ELF-1 (cell line): ENCODE measurements at places on chromosomes 4 and X.

- no peak for DNase-seq
Observed at GRCh38 chrX:153870791-153871360, 15.1 kb downstream of the L1CAM start.

- peak; percentile 62 for DNase-seq
Observed at GRCh38 chr4:157221895-157222770, 1.6 kb downstream of the GRIA2 start.

- no peak for DNase-seq
Observed at GRCh38 chr4:38067499-38067898, 107.3 kb downstream of the PTTG2 start.

GRCh38 chrX:50152456-50152855, 48.4 kb downstream of the AKAP4 start:
- DNase-seq: no peak

DNA sequence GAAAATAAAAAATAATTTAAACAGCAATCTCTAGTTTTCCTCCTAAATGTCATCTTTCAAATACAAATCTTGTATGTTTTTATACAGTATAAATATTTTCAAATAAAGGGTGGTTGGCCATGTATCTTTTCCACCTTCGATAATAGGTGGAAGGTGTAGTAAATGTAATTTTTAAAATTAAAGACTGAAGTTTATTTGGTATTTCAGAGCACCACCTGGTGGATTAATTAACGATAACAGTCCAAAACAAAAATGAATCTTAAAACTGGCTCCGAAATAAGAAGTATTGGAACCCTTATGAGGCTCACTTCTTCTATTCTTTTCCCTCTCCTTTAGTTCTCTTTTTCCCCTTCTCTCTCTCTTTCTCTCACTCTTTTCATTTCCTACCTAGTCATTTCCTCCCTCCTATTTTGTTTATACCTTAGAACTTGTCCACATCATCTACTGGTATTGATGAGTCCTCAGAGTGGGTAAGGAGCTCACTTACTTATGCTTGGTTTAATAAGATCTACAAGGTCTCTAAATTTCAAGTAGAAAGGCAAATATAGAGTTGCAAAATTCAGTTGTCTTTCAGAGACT, 82.9 kb upstream of the EXOC1L start:
- no peak for DNase-seq

DNA sequence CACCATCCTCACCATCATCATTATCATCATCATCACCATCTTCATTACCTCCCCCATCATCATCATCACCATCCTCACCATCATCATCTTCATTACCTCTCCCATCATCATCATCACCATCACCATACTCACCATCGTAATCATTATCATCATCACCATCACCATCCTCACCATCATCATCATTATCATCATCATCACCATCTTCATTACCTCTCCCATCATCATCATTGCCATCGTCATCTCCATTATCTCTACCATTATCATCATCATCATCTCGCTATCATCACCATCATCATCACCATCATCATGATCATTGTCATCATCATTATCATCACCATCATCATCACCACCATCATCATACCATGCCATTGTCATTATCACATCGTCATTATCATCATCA, 362.9 kb downstream of the DHRSX start:
- DNase-seq: no peak

DNA sequence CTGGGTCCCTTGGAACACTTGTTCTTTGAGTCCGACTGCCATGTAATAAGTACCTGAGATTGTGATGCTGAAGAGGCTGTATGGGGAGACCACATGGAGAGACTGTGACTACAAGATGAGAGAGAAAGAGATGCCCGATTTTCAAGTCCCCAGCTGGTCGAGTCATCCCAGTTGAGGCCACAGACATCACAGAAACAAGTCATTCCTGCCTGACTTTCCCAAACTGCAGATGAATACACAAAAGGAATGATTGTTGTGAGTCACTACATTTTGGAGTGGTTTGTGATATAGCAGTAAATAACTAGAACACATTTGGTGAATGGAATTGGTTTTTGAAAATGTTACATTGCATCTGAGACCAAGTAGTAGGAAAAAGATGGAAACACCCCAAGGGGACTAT, 9.0 kb upstream of the YIPF7 start:
- DNase-seq: no peak

DNA sequence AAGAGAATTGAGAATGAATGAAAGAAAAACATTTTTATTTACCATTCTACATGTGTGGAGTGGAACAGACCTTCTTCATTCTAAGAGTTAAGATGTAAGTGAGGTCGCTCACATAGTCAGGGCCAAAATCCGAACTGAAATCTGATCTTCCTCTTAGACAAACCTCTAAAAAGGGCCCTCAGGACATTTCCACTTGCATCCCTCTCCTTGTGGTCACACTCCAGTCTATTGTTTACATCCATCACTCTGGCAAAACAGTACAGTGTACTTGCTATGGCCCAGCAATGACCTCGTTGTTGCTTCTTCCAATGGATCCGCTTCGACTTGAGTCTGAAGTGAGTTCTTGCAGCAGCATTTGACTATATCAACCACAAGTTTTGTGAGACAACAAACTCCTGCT, 54.2 kb downstream of the MOSPD2 start:
- DNase-seq: peak; percentile 49

DNA sequence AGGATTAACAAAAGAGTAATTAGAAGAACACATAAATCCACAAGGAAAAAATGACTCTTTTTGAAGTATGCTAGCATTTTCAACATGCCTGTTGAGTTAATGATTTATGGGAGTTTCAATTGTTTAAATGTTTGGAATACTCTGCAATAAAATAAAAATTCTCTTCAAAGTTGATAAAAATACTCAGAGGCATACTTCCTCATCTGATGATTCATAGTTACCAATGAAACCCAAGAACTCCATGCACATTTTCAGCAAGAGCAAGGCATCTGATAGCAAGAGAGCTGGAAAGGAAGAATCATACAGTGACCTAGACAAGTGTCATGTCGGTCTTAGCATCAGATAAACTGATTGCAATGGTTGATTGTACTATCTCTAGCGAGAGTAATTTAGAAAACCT, 443.7 kb upstream of the ATOH1 start:
- no peak for DNase-seq

DNA sequence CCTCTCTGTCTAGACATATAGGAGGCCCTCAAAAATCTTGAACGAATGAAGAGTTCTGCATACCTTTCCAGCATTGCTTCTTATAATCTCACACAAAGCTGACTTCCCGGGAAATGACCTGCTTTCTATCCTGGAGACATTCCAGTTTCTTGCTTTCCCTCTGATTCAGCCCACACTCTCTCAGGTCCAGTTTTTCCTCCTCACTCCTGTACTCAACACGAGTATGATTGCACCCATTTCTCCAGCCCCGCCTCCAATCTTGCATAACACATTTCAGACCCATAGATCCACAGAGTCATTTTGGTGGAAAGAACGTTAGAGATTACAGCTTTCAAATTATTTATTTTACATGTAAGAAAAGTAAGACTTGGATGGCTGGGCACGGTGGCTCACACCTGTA, 127.5 kb upstream of the TLR3 start:
- no peak for DNase-seq

- DNase-seq: peak; percentile 7
Observed at GRCh38 chr4:178086320-178086719, 644.1 kb upstream of the AGA start.

DNA sequence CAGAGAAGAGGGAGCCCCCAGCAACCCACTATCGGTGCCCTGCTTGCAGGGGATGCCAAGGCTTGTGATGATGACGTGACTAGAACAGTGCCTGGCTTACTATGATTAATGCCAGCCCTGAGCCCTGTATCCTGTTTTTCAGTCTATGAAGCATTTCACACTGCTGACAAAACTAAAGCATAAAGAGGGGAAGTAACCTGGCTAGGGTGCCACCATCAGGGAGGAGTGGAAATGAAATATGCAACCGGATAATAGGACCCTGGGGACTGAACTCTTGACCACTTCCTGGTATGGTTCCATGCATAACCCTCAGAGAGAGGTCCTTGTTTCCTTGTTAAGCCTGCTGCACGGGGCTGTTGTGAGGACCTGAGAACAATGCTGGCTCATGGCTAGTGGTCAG, 50.3 kb downstream of the MED28 start:
- no peak for DNase-seq

- DNase-seq: no peak
Observed at GRCh38 chr4:38493066-38493465, 170.9 kb upstream of the KLF3 start.

DNA sequence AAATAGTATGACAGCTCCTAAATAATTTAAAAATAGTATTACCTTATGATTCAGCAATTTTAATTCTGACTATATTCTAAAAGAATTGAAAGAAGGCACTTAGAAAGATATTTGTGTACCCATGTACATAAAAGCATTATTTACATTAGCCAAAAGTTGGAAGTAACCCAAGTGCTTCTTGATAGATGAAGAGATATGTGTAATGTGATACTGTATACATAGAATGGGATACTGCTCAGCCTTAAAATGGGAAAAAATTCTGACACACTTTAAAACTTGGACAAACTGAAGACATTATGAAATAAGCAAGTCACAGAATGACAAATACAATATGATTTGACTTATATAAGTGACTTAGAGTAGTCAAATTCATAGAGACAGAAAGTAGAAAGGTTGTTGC, 112.2 kb downstream of the IDS start:
- no peak for DNase-seq

DNA sequence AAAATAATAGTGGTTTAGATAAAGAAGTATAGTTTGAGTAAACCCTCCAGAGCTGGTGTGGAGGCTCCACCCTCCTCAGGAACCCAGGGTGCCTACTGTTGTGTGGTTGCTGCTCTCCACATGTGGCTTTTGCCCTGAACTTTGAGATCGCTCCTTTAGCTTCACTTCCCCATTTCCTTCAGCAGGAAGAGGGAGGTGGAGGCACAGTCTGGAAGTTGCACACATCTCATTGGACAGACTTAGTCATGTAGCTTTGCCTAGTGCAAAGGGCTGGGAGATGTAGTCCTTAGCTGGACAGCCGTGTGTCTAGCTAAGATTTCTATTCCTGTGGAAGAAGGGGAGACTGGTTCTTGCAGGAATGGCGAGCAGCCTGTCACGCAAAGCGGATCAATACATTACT, 37.9 kb downstream of the RGS12 start:
- no peak for DNase-seq

- no peak for DNase-seq
Observed at GRCh38 chr4:57865264-57865663, 755.1 kb upstream of the IGFBP7 start.

- no peak for DNase-seq
Observed at GRCh38 chrX:40780082-40780481, 44.7 kb upstream of the MED14 start.

- peak; percentile 1 for DNase-seq
Observed at GRCh38 chr4:71487344-71487920, 148.6 kb downstream of the SLC4A4 start.

- no peak for DNase-seq
Observed at GRCh38 chr4:53490965-53491622, 100.2 kb downstream of the LNX1 start.

- DNase-seq: no peak
Observed at GRCh38 chr4:23856630-23857029, 33.2 kb downstream of the PPARGC1A start.

- DNase-seq: no peak
Observed at GRCh38 chr4:73698217-73698616, 42.2 kb upstream of the CXCL8 start.

GRCh38 chr4:101201421-101201820, 145.9 kb downstream of the PPP3CA start:
- DNase-seq: no peak

- no peak for DNase-seq
Observed at GRCh38 chrX:20029728-20030127, 38.9 kb upstream of the BCLAF3 start.

DNA sequence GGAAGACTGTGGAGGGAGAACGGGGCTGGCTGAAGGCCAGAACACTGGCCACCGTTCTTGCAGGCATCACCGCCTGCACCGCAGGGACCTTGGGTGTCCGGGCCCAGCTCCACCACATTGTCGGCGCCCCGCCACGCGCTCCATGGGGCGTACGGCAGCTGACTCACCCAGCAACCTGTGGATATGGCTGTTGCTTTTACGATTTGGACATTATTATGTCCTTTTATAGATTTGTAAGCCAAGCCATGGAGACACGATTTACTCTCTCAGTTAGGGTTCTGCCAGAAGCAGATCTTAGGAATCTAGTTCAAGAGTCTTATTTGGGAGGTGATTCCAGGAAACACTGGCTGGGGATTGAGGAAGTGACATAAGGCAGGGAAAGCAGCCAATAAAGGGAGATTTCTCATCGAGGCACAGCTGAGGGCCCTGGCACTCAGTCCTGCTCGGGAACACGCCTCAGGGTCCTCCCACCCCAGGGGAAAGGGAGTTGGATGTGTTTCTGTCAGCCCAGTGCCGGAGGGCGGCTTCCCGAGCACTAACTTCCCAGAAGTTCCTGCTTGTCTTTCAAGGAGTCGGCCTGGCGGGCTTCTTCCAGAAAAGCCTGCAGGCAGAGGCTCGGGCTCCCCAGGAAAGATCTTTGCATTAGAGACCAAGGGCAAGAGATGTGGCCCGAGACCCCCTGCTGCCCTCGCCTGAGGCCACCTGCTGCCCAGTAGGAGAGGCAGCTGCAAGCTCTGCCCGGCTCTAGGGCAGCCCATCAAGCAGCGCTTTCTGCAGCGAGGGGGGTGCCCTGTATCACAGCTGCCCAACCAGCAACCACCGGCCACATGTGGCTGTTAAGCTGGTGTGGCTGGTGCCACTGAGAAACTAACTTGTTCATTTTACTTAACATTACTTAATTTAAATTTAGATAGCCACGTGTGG, 52.9 kb downstream of the CRMP1 start:
- peak; percentile 19 for DNase-seq

DNA sequence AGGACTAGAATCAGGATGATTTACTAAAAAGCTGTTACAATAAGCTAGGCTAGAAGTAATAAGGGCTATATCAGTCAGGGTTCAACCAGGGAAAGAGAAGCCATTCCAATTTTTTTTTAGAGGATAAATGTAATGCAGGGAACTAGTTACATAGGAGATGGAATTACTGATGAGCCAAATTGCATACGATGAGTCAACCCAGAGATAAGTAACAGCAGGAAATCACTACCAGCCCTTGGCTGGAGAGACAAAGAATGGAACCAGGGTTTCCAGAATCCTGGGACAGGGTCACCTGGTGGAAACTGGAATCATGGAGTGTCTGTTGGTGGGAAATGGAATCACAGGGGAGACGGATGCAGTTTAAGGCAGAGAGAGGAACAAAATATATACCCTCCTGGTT, 13.1 kb upstream of the MAGEA4 start:
- no peak for DNase-seq

- DNase-seq: peak; percentile 5
Observed at GRCh38 chr4:21879187-21879586, 69.4 kb downstream of the KCNIP4 start.

DNA sequence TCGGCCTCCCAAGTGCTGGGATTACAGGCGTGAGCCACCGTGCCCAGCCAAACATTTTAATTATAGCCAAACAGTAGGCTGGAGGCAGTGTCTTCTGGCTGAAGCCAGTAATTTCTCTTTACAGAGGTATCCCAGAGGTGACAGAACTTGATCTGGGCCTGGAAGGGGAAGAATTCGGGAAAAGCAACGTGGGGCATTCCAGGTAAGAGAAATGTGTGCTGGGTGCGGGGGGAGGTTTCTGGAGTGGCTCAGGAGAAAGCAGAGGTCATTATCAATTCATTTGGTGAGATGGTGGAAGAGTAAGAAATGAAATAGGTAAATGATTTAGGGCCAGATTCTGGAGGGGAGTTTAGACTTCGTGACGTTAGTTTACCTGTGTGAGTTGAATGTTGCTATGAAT, 2.4 kb downstream of the PRIMPOL start:
- DNase-seq: peak; percentile 28

- DNase-seq: no peak
Observed at GRCh38 chr4:88809101-88809500, 111.5 kb upstream of the NAP1L5 start.

- DNase-seq: no peak
Observed at GRCh38 chr4:145868637-145869409, 69.8 kb downstream of the ZNF827 start.
